ENCODE measurements at places on chromosomes 5 and 9. TPM values are rescaled to one million over a fixed set of nuclear protein-coding genes. Genes with fewer than 3 reads are reported as not detected.

- DNase-seq: no peak
Measured at GRCh38 chr5:122144236-122144635, 14.9 kb downstream of the ZNF474 start.

Gene ZNF483
- total RNA-seq: 0.96 TPM

Gene DMRT3
- total RNA-seq: not detected

Gene ACOT12
- not detected for total RNA-seq

DNA sequence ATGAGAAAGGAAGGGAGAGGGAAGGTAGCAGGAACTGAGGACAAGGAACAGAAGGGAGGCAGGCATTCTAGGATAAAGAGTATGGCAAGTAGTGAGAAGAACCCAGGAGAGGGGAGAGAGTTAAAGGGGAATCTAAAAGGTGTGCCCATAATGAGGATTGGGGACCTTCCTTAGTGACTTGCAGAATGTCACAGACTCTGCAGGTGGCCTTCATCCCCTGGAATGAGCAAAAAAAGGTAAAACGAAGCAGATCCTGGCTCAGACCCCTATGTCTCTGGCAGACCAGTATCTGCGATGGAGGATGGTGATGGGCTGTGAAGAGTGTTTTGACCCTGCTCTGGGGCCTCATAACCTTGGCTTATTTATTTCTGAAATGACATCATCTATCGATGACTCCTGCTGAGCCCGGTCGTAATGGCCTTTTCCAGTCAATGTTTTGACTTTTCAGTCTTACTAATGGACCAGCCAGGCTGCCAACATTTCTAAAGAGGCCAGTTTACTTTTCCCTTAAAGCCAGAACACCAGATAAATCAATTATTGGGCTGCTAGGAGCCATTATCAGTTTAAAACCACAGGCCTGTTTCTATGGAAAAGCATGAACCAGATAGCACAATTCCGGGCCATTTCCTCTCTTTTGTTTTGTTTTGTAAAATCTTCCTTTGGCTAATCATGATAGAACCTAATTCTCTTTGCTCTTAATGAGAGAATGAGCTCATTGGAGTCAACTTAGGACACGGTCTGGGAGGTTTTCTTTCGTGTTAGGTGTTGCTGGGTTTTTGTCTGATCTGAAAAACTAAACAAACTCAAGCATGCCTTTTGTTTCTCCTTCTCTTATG, 3.1 kb downstream of the TMOD1 start:
- no peak for DNase-seq

GRCh38 chr5:158988987-158989730, 110.6 kb downstream of the EBF1 start:
- DNase-seq: no peak

GRCh38 chr5:156584871-156585270, 257.9 kb downstream of the SGCD start:
- no peak for DNase-seq

GRCh38 chr9:16521868-16522411, 348.5 kb downstream of the BNC2 start:
- peak; percentile 41 for DNase-seq

Gene COL15A1
- not detected for total RNA-seq

GRCh38 chr9:68714416-68715180, 9.6 kb downstream of the PIP5K1B start:
- no peak for DNase-seq
